GM23248 (cell line): ENCODE measurements at places on chromosomes 16 and 17. TPM values are rescaled to one million over a fixed set of nuclear protein-coding genes. Genes with fewer than 3 reads are reported as not detected.

Gene PIPOX
- not detected in 2 replicates for polyA plus RNA-seq

Gene C17orf50
- polyA plus RNA-seq: not detected in 2 replicates

Gene KRT25
- polyA plus RNA-seq: not detected in 2 replicates

DNA sequence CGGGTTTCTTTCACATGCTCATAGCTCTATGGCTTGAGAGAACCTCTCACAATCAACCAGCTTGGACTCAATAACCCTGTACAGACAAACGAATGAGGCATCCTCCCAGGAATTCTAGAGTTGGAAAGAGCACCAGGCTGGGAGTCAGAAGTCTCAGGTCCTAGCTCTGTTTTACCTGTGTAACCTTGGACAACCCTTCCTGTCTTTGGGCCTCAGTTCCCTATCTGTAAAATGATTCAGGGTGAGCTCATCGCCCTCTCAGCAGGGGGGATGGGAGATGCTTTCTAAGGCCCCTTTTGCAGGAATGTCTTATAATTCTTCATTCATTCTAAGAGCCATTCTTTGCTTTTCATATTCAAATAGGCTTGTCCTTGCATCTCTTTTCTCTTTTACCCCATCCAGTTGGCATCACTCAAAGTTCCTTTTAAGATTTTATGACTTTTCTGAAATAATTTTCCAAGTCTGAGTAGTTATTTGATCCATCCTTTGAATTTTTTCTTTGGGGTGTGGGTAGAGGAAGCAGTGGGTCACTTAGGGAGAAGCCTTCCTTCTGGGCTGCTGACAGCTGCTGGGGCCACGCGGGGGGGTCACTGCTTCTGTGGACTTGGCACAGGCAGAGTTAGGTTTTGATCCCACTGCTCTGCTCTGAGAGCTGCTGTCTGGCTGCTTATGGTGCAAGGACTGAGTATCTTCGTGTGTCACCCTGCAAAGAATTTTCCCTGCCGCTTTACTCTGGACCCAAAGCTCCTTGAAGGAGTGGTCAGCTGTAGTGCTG, 102.7 kb downstream of the UTP18 start:
- H3K36me3 ChIP-seq: no peaks in the 10 kb centered on the region
- H3K27me3 ChIP-seq: peaks cover 5% of the 10 kb centered on the region; the same call in 1 of the 2 replicates
- H3K27ac ChIP-seq: no peak overlapping the region
- no peaks in the 10 kb centered on the region for H3K4me1 ChIP-seq

DNA sequence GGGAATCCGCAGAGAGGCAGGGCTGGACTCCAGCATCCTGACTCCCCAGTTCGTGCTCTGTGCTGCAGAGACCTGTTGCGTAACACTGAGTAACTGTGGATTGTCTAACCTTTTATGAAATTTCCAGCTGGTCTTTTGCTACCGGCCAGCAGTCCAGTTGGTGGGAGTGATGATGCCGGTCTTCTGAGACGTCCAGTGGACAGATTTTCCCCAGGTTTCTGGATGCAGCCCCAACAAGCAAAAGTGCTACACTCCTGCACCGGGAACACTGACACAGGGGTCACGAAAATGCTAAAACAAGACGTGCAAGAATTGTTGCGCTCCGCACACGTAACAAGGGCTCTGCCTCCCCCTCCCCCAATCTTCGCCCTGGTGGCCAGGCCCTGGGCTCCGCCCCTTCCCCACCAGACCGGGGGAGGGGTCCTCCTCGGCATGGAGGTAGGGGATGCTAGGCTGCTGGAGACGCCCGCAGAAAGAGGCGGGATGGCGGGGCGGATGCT, 701 bp upstream of the MRC2 start:
- peak; percentile 96 for DNase-seq
- 0 out of 2 replicates have a peak, but pooled peaks cover 4% of the 10 kb centered on the region for H3K36me3 ChIP-seq
- peaks cover 17% of the 10 kb centered on the region; the same call in 1 of the 2 replicates for H3K4me1 ChIP-seq
- H3K27ac ChIP-seq: peak overlapping the region; percentile 98

DNA sequence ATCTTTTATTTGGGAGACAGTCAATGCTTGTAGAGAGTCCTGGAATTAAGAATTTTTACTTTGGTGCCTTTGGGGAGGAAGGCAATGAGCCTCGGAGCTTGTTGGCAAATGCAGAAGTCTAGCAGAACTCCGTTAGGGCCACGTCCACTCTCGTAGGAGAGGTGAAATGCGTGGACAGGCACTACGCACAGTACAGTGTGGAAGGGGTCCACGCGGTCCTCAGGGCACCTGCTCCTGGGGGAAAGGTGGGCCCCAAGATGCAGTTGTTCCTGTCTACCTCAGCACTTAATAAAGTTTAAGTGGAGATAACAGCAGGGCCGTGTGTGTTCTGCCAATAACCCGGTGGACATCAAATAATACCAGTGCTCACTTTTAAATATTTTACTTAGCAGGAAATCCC, 1.8 kb downstream of the RAB11FIP3 start:
- peak overlapping the region; percentile 77 for H3K4me3 ChIP-seq
- H3K27me3 ChIP-seq: no peaks in the 10 kb centered on the region
- no peak overlapping the region for H3K27ac ChIP-seq
- peaks cover 28% of the 10 kb centered on the region for H3K4me1 ChIP-seq
- DNase-seq: peak; percentile 23

GRCh38 chr17:77018504-77018903, 122.3 kb upstream of the SEC14L1 start:
- peaks cover 30% of the 10 kb centered on the region for H3K27me3 ChIP-seq
- no peak overlapping the region for H3K27ac ChIP-seq

DNA sequence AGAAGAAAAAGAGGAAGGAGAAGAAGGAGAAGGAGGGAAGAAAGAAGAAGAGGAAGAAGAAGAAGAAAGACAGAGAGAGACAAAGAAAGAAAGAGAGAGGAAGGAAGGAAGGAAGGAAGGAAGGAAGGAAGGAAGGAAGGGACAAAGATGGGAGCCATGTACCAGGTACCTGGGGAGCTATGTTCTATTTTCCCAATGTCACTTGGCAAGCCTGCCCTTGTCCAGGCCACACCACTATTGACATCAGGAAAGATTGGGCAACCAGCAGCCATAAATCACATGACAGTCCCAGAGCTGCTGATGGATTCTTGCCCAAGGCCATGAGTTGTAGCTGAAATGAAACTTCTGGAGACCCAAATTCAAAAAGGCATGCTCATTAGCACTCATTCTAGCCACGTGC, 2.7 kb upstream of the CES1 start:
- no peak overlapping the region for H3K4me3 ChIP-seq
- H3K27ac ChIP-seq: no peak overlapping the region
- no peaks in the 10 kb centered on the region for H3K36me3 ChIP-seq

- no peak overlapping the region for H3K27ac ChIP-seq
- H3K4me1 ChIP-seq: no peaks in the 10 kb centered on the region
- H3K36me3 ChIP-seq: no peaks in the 10 kb centered on the region
- H3K27me3 ChIP-seq: peaks cover 12% of the 10 kb centered on the region
Observed at GRCh38 chr16:8583199-8583598, 7.1 kb downstream of the TMEM114 start.

DNA sequence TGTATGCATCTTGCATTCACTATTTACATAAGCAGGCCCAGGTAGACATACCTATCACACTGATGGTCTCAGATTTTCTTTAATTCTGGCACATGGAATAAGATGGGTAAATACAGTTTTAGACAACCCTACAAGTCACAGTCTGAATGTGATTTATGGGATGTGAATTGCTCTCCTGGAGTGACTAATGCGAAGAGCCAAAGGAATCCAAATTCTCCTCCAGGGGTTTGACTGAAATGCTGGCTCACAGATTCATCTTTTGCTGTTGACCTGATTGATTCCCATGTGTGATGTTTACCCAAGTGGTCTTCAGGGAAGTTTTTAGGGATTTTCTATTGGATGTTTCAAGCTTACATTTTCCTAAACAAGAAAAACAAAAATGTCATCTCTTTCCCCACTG, 277.9 kb upstream of the MON1B start:
- no peaks in the 10 kb centered on the region for H3K36me3 ChIP-seq
- no peaks in the 10 kb centered on the region for H3K27me3 ChIP-seq
- peak; percentile 3 for DNase-seq
- no peaks in the 10 kb centered on the region for H3K4me1 ChIP-seq
- H3K27ac ChIP-seq: no peak overlapping the region
